ENCODE measurements at places on chromosomes 7 and 10.

DNA sequence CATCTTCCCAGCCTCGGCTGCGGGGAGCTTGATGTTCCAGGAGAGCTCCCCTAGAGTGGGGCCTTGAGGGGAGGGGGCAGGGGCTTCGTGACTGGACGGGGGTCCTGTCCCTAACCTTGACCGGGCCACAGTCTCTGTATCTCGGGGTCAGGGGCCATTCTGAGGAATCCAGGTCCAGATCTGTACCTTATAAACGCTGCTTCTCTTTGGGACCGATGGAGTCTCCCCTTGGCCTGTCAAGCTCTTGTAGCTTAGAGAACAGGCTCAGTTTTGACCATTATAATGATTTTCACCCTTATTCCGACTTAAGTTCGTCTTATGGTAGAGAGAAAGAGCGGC, 831 bp downstream of the ZKSCAN5 start:
- DNase-seq = no peak

- no peak for DNase-seq
These were observed 29.7 kb downstream of the UNC5B start for GRCh38 chr10:71241830-71242621.

DNA sequence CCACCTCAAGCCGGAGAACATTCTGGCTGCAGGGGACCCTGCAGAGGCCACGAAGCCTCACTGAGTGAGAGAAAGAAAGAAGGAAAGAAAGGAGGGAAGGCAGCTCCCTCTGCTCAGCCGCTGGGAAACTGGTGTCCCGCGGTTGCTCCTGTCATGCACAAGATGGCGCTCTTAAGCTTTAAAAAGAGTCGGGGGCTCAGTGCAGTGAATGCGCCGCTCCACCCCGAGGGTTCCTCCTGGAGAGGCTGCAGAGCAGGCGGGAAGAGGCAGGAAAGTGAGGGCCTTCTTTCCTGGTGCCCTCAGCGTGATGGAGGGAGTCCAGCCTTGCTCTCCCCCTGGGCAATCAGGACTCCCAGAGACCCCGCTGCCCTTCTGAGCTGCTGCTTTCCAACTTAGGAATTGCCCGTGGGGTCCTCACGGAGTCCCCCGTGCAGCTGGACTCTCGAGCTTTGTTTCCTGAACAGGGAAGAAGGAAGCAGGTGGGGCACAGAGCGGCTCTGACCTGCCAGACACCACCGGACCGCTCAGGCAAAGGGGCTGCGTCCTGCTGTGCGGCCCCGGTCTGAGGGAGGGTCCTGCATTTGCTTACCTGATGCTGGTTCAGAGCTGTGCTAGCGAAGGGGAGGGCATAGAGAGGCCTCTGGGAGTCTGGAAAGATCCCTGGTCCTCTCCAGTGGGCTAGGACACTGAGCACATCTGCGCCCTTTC, 141.9 kb upstream of the MKI67 start:
- no peak for DNase-seq

GRCh38 chr7:104891949-104892348, 122.1 kb upstream of the KMT2E start:
- no peak for DNase-seq

DNA sequence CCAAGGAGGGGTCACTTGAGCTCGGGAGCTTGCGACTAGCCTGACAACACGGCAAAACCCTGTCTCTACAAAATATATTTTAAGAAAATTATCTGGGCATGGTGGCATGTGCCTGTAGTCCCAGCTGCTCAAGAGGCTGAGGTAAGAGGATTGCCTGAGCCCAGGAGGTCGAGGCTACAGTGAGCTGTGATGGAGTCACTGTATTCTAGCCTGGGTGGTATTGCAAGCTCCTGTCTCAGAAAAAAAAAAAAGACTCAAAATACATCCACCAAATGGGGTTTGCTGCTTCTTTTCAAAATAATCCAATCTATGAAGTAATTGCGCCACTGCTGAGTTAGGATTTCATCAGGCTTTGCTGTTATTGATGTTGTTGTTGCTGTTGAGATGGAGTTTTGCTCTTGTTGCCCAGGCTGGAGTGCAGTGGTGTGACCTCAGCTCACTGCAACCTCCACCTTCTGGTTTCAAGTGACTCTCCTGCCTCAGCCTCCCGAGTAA, 11.1 kb upstream of the VIM start:
- no peak for DNase-seq

DNA sequence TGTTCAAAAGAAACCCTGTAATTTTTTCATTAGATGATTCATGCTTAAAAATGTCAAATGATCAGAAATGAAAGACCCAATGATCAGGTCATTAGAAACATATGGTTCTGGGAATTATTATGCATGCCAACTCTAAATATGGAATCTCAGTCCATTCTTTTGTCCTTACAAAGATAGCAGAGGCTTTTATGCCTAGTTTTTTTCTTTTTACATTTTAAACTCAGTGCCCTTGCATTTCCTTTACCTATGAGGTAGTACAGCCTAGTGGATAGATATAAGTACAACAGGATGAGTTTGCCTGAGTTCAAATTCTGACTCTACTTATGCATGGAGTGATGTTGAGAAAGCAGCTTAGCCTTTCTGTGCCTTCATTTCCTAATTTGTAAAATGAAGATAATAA, 392.9 kb downstream of the SUGCT start:
- no peak for DNase-seq

- no peak for DNase-seq
These were observed 19.9 kb upstream of the MAP3K8 start for GRCh38 chr10:30413996-30414576.

DNA sequence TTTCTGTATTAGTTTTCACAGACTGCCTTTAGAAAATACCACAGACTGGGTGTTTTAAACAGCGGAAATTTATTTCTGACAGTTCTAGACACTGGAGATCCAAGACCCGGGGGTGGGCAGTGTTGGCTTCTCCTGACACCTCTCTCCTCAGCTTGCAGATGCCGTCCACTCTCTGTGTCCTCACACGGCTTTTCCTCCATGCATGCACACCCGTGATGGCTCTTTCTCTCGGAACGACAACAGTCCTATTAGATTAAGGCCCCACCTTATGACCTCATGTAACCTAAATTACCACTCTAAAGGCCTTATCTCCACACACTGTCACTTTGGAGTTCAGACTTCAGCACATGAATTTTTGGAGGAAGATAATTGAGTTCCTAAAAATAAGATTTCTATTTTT, 142.9 kb upstream of the VWC2 start:
- no peak for DNase-seq

GRCh38 chr10:118568327-118568848, 27.1 kb downstream of the PRLHR start:
- DNase-seq = no peak

DNA sequence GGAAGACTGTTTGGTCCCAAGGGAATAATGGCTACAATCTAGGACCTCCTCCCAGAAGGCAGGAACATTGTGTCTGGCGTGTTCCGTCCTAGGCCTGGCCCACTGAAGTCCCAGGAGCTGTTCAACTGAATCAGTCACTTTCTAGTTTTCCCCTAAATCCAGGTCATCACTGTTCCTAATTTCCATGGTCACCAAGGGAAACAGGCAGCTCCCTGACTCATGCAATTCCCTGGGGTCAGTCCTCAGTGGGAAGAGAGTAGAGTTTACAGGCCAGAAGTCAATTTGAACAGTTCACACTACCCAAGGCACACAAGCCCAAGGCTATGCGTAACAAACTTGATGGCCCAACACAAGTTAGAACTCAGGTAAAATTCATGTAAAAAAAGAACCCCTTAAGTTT, 44.0 kb downstream of the CREB3L2 start:
- DNase-seq = no peak

DNA sequence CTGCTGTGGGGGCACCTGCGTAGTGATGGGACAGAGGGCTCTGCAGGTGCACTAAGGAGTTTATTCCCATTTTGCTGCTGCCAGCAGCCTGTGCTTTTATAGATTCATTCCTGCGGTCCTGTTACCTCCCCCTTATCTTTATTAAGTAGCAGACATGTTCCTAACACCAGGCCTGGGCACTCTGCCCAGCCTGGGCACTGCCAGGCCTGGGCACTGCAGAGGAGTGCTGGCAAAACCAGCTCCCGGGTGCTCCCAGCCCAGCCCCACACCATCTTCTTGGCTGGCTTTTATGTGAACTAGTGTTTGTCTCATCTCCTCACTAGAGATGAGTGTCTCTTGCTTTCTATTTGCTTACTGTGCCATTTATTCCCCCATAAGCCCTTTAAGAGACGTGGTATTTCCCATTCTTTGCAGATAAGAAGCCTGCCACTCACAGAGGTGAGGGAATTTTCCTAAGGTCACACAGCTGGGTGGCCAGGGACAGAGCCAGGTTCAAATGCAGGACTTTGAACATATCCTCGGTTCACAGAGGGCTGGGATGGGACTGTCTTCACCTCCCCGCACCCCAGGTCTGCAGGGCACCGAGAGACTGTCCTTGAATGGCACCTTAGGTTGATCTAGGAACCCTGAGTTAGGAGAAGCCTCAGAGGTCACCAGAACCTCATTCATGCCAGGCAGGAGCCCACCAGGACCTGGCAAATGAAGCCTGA, 14.6 kb upstream of the DRGX start:
- no peak for DNase-seq

- no peak for DNase-seq
These were observed 47.7 kb downstream of the PIK3AP1 start for GRCh38 chr10:96672481-96673175.

- no peak for DNase-seq
These were observed 32.6 kb downstream of the DUSP5 start for GRCh38 chr10:110530131-110530831.

- peak; percentile 7 for DNase-seq
These were observed 118.0 kb downstream of the OTUD1 start for GRCh38 chr10:23556727-23557440.

GRCh38 chr7:94393246-94394108, 1.2 kb upstream of the COL1A2 start:
- no peak for DNase-seq

- DNase-seq = no peak
These were observed 975 bp downstream of the GLCCI1 start for GRCh38 chr7:7969306-7970236.

DNA sequence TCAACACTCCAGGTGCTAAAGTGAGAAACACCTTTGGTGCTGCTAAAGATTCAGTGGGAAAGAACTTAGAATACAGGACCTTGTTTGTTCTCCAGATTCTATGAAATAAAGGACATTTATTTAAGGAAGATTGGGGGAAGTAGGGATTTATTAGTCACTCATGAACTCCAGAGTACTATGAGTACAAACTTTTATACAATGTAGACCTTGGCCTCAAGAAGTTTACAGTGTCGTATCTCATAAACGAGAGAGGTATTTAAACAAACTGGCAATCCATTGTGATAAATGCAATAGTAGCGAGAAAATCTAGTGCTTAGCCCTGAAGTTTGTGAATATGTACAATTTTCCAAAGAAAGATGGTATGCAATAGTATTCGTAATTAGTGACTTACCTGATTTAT, 59.1 kb downstream of the TES start:
- DNase-seq = no peak

GRCh38 chr10:106355450-106355849, 809.1 kb downstream of the SORCS1 start:
- DNase-seq = no peak

GRCh38 chr7:139051655-139052054, 15.8 kb upstream of the ZC3HAV1L start:
- DNase-seq = no peak

DNA sequence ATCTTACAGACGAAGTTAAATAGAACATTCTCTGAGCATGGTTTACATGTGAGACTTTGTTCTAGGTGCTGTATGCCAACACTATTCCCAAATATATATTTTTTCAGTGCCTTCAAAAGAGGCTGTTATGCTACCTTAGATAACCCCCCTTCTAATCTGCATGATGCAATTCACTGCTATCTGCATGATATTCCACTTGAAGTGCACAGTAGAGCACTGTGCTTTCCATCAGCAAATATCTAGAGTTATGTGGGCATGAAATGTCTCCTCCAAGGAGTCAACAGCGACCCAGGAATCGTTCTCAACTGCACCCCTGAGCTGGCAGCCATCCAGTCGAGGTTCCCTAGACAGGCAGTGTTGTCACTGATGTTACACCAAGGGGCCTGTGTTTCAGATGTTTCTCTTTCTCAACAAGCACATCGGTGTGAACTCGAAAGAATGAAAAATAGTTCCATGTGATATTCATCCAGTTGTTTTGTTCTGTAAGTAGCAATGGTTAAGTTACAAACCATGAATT, 88.3 kb downstream of the PDE1C start:
- DNase-seq = no peak

DNA sequence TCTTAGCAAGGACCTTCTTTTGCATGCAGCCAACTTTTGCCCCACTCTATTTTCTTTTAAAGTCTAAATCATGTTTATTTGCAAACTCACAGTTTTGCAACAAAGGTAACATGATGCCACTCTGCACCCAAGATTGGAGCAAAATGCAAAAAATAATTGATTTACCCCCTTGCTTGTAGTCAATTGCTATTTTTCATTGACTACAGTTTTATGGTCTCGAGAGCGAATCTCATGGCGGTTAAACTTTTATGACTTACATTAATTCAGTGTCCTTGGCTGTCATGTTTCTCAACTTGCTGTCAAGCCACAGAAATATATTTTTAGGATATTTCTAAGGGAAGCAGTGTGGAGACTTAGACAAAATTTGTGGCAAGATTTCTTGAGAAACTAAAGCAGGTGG, 110.0 kb upstream of the JCAD start:
- DNase-seq = no peak

DNA sequence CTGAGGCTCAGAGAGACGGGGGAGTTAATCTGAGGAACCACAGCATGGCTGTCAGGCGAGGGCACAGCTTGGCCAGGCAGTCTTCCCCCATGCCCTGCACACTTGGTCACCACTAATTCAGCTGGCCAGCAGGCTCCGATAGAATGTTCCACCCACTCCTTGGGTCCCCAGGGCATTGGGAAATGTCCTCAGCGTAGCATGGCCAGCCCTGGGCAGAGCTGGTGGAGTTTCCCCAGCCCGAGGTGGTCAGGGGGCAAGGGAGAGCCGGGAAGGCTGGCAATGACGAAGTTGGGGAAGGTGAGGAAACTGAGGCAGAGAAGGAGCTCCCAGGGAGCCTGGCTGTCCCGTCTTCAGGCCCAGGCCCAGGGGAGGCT, 12.1 kb upstream of the GRIFIN start:
- DNase-seq = no peak

- DNase-seq = no peak
These were observed 598 bp downstream of the VIPR2 start for GRCh38 chr7:159143780-159144757.

GRCh38 chr7:92785923-92786322, 50.5 kb downstream of the CDK6 start:
- DNase-seq = no peak

GRCh38 chr7:36453769-36454168, 64.1 kb downstream of the ANLN start:
- no peak for DNase-seq

DNA sequence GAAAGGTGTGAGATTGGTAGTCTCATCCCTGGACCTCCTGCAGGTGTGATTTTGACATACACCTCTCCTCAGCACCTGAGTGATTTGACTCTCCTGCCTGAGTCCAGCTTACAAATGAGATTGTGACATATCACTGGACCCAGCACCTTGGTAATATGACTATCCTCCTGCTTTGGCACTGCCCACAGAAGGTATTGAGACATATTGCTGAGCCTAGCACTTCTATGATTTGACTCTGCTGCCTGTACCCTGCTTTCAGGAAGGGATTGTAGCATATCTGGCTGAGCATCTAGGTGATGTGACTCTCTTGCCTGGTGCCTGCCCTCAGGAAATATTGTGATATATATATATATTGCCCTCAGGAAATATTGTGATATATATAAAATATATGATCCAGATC, 43.5 kb upstream of the ZNF680 start:
- no peak for DNase-seq

- DNase-seq = no peak
These were observed 183.7 kb upstream of the FEZF1 start for GRCh38 chr7:122488241-122488640.

- DNase-seq = no peak
These were observed 5.6 kb downstream of the SSC4D start for GRCh38 chr7:76403780-76404494.
